Stimulated activated CD4-positive, alpha-beta T cell treated with anti-CD3 and anti-CD28 coated beads, TNF-alpha, amount 100 ng/mL, for 4 hours (primary cell): ENCODE measurements at places on chromosomes 3 and 15.

GRCh38 chr3:23550402-23550801 is 255.4 kb upstream of the UBE2E1 start:
- no peak for DNase-seq

GRCh38 chr15:86942285-86942684 is 862.6 kb downstream of the AGBL1 start:
- DNase-seq: no peak

DNA sequence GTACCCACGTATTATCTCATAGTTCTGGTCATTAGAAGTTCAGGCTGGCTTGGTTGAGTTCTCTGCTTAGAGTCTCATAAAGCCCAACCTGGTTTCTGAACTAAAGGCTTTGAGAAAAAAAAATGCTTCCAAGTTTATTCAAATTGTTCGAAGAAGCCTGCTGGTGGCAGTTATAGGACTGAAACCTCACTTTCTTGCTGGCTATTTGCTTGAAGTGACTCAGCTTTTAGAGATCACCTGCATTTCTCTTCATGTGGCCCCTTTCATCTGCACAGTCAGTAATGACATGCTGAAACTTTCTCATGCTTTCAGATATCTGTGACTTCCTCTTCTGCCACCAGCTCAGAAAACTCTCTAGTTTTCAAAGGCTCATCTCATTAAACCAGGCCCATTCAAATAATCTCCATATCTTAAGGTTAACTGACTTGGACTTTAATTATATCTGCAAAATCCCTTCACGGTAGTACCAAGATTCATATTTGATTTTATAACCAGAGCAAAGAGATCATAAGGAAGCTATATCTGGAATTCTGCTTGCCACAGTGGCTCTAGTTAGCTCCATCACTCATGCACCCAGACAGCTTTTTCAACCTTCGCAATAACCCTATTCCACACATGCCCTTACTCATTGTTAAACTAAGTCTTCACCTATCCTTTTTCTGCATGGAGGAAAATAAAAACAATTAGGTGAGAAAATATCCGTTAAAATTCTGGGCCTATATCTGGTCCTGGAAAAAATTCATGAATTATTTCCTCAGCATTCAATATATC is 433.8 kb upstream of the CBLB start:
- no peak for DNase-seq

- no peak for DNase-seq
Measured at GRCh38 chr3:147943265-147943945, 534.2 kb downstream of the ZIC1 start.

- no peak for DNase-seq
Measured at GRCh38 chr3:35383216-35383615, 256.1 kb upstream of the ARPP21 start.

- no peak for DNase-seq
Measured at GRCh38 chr15:81809543-81809942, 236.3 kb downstream of the MEX3B start.

DNA sequence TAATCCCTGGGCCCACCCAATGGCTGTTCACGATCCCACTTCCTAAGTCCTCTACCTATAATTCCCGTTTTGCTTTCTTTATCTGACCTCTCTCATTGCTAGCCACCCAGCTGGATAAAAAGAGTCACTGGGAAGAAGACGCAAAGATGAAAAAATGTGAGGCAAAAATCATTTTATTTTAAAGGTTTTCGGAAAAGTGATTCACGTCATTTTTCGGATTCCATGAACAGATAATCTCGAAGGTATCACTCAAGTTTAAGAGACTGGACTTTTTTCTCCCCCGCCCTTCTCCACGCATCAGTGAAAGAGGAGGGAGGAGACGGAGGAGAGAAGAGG is 266.6 kb downstream of the CGGBP1 start:
- no peak for DNase-seq

- no peak for DNase-seq
Measured at GRCh38 chr15:31349233-31350141, 22.9 kb downstream of the KLF13 start.

GRCh38 chr3:120767106-120767505 is 24.6 kb downstream of the GTF2E1 start:
- no peak for DNase-seq

DNA sequence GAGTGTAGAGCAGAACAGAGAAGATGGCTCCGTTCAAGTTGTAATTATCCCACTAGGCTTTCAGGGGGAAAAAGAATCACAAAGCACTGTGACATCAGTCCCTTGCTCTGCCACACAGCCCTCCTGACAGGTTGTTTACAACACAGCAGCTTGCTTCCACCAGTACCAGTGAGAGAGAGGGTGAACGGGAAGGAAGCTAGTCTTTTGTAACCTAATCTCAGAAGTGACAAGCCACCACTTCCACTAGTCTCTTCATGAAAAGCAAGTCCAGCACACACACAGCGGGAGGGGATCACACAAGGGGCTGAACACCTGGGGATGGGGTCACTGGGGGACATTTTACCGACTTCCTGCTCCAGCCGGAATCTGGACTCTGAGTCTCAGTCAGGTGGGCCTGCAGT is 86.3 kb downstream of the FAM81A start:
- DNase-seq: no peak

DNA sequence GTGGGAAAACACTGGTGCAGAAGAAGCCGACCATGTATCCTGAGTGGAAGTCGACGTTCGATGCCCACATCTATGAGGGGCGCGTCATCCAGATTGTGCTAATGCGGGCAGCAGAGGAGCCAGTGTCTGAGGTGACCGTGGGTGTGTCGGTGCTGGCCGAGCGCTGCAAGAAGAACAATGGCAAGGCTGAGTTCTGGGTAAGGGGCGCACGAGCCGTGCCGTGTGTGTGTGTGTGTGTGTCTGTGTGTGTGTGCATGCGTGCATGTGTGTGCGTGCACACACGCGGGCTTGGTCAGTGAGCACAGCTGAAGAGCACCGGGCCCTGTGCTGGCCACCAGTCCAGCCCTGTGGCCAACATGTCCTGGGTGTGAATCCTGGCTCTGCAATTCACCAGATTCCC is 18.6 kb downstream of the PRKCD start:
- no peak for DNase-seq

DNA sequence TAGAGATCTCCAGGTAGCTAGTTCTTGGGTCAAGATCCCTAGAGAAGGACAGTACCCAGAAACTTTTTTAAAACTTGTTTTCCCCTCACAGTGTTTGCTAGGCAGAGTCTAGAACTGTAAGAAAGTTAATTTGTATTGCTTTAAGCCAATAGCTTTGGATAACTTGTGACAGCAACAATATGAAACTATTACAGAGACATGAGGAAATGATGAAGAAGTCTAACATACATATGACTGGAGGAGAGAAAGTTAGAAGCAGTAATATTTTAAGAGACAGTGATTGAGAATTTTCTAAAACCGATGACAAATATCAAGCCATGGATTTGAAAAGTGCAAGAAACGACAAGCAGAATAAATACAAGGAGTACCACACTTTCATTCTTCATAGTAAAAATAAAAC is 10.0 kb downstream of the HMG20A start:
- no peak for DNase-seq

- DNase-seq: no peak
Measured at GRCh38 chr3:106533093-106533787, 664.4 kb upstream of the CBLB start.

DNA sequence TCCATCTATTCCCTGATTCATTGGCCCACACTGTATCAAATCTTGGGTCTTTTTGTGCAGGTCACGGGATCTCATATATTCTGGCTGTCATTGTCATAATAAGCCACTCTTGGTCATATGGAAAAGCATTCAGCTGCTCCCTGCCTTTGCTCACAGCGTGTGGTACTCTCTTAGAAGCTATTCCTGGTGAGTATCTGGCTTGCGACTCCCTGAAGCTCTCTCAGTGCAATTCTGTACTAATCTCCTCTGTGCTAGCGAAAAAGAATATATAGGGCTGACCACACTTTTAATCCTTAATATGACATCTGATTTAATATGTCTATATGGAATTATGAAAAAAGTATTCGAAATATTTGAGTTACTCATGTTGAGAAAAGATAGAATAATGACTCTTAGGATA is 440.8 kb upstream of the GBE1 start:
- no peak for DNase-seq

DNA sequence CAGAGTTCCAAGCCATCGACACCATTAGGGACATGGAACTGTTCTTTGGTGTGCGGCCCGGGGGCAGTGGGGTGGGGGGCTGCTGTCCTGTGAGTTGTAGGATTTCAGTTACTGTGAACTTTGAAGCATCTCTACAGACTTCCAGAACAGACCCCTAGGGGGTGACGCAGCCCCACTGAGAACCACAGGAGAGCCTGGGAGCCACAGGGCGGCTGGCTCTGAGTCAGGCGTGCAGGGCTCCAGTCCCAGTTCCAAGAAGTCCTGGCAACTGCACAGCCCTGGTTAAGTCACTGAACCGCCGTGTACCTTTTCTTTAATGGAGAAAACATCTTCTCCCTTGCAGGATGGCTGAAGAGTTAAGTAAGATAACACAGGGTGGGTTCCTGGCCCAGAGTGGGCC is 23.5 kb upstream of the LRTM1 start:
- no peak for DNase-seq

- DNase-seq: no peak
Measured at GRCh38 chr3:102206511-102207031, 228.2 kb upstream of the ZPLD1 start.

DNA sequence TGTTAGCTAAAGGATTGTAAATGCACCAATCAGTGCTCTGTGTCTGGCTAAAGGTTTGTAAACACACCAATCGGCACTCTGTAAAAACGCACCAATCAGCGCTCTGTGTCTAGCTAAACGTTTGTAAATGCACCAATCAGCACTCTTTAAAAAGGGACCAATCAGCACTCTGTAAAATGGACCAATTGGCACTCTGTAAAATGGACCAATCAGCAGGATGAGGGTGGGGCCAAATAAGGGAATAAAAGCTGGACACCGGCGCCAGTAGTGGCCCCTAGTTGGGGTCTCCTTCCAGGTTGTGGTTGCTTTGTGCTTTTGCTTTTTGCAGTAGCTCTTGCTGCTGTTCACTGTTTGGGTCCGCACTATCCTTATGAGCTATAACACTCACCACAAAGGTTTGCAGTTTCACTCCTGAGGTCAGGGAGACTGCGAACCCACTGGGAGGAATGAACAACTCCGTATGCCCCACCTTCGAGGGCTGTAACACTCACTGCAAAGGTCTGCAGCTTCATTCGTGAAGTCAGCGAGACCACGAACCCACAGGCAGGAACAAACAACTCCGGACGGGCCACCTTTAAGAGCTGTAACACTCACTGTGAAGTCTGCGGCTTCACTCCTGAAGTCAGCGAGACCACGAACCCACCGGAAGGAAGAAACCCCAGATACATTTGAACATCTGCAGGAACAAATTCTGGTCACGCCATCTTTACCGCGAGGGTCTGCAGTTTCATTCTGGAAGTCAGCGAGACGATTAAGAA is 1.1 kb upstream of the SUCLG2 start:
- peak; percentile 42 for DNase-seq

GRCh38 chr3:25381083-25381482 is 47.0 kb upstream of the RARB start:
- no peak for DNase-seq

- no peak for DNase-seq
Measured at GRCh38 chr3:85228966-85229365, 270.2 kb downstream of the CADM2 start.

GRCh38 chr3:72789786-72790185 is 58.5 kb downstream of the SHQ1 start:
- no peak for DNase-seq

DNA sequence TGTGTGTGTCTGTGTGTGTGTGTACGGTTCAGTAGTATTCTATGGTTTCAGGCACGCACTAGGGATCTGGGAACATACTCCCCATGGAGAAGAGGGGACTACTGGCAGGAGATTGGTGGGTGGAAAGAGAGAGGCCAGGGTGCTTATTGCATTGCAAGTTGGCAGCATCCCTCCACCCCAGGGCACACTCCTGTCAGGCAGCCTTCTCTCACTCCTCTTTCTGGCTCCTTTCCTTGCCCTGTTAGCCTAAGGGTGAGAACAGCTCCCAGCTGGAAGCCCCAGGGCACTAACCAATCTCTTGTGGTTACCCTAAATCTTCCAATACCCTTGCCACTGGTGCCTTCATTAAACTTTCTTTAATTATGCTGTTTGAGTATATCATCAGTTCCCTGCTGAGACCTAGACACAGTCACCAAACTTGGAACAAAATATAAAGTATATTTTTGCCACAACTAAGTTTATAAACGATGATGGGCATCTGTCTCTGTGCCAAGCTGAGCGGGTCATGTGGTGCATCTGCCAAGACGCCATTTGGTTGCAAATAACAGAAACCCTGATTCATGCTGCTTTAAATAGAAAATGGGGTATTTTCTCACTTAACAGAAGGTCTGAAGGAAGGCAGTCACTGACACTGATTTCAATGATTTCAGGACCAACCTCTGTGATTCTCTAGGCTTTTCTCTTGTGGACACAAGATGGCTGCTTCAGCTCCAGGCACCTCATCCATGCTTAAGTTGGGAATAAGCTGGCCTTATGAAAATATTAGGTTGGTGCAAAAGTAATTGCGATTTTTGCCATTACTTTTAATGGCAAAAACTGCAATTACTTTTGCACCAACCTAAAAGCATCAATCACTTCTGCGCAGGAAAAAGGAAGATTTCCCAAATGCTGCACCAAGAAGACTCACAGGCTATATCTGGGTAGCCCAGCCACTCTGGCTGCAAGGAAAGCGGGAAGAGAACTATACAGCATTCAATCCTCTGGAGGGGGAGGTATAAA is 476.9 kb upstream of the PROK2 start:
- no peak for DNase-seq

DNA sequence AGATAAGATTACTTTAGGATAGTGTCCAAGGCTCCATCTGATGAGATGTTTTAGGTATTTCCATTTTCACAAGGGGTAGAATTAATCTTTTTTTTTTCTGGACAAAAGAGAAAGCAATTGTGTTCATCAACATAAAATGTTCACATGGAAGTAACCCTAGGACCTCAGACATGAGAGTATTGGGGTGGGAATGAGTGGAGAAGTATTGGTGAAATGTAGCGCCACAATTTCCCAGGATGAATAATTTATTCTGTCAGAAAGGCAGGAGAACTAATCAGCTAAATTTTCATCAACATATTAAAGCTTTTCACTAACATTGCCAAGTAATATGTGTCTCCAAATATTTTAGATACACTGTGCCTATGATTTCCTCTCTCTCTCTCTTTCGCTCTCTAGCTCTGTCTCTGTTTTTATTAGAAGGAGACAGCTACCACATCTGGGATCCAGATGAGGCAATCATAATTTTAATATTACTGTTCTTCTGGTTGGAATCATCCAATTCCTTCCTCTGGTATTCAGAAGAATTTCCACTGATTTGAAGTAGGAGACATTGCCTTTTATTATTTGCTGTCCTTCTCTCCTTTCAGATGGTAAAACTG is 21.6 kb upstream of the ZNF280D start:
- DNase-seq: no peak

GRCh38 chr3:82643948-82644347 is 882.5 kb upstream of the GBE1 start:
- no peak for DNase-seq

GRCh38 chr3:139533781-139534454 is 5.6 kb downstream of the RBP1 start:
- no peak for DNase-seq

- DNase-seq: no peak
Measured at GRCh38 chr3:32630266-32630665, 54.7 kb upstream of the CNOT10 start.

GRCh38 chr3:35028157-35028556 is 611.2 kb upstream of the ARPP21 start:
- DNase-seq: no peak
